ENCODE measurements at places on chromosomes 5 and 9.

DNA sequence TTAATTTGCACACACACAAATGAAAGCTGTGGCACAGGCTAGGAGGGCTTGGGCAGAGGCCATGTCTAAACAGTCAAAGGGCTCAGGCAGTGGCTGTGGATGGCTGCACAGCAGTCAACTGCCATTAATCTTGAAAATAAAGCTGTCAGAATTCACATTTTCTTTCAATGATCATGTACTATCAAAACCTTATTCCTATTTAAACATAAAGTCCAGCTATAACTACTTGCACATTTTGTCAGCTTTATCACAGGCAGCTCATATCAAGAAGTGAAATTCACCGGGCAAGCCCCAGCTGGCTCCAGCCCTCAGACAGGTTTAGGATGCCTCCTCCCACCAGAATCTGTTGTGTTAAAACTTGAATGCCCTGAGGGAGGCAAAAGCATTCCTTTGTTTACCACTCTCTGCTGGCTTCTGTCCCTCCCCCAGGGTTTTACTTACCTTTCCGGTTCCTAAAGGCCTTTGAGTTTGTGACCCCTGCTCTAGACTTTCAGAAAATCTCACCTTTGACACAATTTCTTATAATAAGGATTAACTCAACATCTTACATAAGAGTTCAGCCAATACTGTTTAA, 54.9 kb upstream of the GRAMD2B start:
- no peak for DNase-seq

- no peak for DNase-seq
Observed at GRCh38 chr5:67059744-67060490, 136.7 kb downstream of the CD180 start.

GRCh38 chr9:22389271-22389670, 57.4 kb upstream of the DMRTA1 start:
- no peak for DNase-seq

DNA sequence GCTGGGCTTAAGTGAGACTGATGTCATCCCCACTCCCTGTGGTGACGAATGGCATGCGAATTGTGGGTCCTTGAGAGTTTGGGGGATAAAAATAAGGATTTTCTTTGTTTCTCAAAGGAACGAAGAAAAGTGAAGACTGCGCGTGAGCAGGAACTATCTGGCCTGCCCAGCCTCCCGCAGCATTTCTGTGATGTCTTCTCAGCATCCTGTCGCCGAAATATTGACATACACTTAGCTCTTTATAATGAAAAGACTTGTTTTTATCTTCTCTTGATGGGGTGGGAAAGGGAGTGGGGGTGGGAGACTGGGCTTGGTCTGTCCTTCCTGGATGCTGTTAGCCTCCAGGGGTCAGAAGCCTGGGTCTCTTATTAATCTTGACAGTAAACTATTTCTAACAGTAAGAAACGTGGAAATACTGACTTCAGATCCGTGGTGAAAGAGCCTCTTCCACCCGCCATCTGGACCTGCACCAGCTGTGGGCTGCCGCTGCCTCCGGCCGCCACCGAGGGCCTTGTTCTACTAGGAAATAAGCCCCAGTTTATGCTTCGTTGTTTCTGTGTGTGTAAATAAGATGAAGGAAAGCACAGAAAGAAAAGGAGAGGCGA, 239.6 kb downstream of the FANCC start:
- DNase-seq: no peak

DNA sequence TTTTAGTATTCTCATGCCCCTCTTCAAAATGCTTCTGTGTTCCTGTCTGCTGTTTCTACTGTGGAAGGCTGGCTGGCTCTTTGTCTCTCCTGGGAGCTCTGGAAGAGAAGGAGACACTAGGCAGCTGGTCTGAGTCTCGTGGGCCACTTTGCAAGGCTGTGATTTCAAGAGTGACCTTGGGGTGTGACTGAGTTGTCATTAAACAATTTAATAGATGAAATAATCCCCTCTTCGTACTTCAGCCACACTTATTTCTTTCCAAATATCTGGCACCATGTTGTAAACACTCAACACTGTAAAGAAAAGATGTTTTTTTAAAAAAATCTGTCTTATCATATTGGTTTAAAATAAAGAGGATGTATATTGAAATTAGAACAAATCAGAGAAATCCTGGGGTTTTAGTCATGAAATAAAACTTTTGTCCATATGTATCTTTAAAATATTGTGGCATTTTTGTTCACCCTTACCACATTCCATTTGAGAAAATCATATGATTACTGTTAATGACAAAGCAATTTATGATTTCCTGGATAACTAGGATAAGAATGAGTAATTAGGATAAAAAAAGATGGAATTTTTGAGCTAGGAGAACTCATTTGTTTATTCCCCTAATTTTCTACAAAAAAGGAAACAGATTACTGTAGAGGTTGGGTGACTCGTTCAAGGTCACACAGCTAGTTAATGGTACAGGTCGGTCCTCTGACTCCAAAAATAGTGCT, 200.8 kb downstream of the MAT2B start:
- DNase-seq: no peak

All from stimulated activated CD4-positive, alpha-beta T cell treated with anti-CD3 and anti-CD28 coated beads, Interleukin-1b, Interleukin-23, amount 100 ng/mL, for 24 hours (primary cell).